Kidney glomerular epithelial cell (primary cell): ENCODE measurements at places on chromosomes 5 and 9.

GRCh38 chr5:174816858-174817257 lies 92.5 kb downstream of the MSX2 start:
- no peak for DNase-seq

GRCh38 chr9:108416324-108416723 lies 439.5 kb downstream of the ACTL7B start:
- DNase-seq, result no peak

DNA sequence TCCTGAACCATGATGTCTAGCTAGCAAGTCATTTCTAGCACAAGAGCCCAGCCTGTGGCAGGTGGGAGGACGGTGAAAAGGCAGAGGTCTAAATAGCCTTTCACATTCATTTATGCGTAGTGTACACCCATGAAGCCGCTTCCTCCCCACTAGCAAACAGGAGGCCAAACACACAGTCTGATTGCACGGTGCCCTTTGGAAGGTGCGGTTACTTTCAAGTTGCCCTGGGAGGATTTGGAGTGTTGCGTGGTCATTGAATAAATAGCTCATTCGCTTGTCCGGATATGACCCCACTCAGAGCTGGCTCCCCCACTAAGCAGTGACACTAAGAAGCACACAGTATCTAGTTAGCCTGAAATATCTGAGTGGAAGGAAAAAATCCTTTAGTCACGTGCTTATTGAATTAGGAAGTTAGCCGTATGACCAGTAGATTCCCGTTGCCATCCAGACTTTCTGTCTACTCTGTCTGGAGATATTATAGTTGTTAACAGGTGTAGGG lies 664 bp upstream of the ARSB start:
- peak; percentile 78 for DNase-seq

DNA sequence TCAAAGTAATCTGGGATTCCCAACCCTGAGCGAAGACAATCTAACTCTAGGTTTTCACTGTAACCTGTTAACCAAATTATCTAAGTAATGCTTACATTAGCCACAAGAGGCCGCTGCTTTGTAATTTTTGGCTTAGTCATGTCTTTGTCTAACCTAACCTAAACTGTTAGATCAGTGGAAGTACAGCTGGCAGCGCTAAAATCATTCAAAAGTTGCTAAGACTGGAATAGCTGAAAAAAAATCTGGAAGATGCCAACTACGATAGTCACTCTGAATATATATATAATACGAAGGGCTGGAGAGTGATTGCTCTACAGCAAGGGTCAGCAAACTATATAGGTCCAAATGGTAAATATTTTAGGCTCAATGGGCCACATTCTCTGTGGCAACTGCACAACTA lies 60.2 kb downstream of the FBXO38 start:
- DNase-seq, result peak; percentile 61

GRCh38 chr9:4689021-4689420 lies 9.7 kb downstream of the CDC37L1 start:
- DNase-seq, result no peak

DNA sequence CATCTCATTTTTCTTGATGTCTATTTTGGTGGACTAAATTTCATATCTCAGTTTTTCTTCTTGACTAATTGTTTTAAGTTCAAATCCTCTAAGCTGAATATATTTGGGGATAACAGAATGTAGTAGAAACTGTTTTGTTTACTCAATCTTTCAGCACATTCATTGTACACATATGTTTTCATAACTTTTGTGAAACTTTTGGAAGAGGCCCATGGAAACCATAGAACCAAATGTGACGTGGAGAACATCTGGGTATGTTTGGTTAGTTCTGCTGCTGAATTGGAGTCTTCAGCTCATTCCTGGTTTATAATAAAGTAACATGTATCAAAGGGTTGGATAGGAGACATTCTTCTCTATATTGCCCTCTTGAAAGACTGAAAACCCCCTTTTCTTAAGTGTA lies 88.4 kb downstream of the CCDC171 start:
- DNase-seq, result no peak

GRCh38 chr9:82012276-82012675 lies 23.7 kb downstream of the SPATA31D1 start:
- DNase-seq, result no peak

DNA sequence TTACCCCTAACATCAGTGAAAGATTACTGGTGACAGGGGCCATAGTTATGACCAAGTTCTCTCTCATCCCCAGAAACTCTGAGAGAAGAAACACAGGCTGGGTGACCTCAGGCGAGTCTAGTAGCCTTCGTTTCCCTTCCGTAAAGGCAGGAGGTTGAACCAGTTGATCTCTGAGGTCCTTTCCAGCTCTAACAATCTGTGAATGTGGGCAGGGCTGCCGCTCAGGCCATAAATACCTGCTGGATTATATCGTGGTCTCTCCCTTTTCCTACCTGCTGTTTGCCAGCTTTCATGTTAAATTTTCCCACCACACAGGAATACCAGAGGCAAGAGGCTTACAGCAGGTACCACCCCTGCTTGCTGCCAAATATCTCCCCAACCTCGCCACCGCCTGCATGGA lies 357.5 kb downstream of the SH3GL2 start:
- no peak for DNase-seq

GRCh38 chr5:72408603-72409002 lies 88.4 kb downstream of the PTCD2 start:
- DNase-seq, result no peak

- DNase-seq, result no peak
These were observed 38.8 kb downstream of the LPCAT1 start for GRCh38 chr5:1484730-1485578.

- no peak for DNase-seq
These were observed 499 bp downstream of the FBLL1 start for GRCh38 chr5:168529374-168530234.

- DNase-seq, result peak; percentile 47
These were observed 119.5 kb downstream of the TRPM3 start for GRCh38 chr9:71001780-71002386.

- no peak for DNase-seq
These were observed 262.3 kb downstream of the ARHGAP26 start for GRCh38 chr5:143032581-143032836.

DNA sequence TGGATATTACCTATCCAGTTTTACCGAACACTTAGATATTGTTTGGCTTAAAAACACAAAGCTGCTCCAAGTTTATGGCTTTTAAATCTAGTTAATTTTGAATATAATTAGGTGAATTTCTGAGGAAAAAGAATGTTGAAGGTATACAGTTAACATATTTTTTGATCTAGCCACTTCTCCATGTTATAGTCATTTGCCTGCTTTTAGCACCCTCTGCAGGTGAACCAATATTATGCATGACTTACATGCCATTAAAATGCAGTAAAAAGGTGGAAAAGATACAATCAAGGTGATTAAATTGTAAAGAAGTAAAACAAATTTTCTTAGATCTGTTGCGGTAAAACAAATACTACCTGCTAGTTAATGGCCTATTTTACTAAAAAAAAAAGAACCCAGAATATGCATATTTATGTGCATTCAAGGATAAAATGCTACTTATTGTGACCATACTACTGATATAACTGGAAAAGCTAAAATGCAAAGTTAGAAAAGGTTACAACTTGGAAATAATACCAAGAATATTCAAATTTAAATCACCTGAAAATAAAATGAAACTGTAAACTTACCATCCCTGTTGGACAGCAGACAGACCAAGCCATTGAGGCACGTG lies 132.1 kb downstream of the AP3B1 start:
- peak; percentile 25 for DNase-seq

DNA sequence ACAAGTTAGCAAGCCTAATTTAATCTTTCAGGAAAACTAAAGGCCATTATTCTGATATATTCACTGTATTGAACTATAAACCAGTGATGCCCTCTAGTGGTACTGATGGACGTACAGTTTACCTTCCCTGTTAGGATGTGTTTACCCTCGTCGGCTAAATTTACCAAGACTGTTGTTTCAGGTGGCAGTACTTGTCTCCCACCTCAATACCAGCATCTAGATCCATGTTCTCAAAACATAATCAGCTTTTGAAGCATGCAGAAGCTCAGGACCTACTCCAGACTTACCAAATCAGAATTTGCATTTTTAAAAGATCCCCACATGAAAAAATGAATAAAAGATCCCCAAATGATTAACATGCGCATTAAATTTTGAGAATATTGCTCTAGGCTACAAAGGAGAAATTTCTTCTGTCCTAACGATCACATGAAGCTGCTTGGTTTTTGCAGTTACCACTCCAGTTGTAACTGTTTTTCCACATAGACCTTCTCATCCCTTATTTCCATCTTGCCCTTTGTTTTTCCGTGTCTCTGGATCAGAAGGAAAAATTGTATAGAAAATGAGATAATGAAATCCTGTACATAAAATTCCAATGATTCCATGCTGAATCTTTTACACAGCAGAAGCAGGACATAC lies 3.2 kb upstream of the BAAT start:
- DNase-seq, result peak; percentile 67

DNA sequence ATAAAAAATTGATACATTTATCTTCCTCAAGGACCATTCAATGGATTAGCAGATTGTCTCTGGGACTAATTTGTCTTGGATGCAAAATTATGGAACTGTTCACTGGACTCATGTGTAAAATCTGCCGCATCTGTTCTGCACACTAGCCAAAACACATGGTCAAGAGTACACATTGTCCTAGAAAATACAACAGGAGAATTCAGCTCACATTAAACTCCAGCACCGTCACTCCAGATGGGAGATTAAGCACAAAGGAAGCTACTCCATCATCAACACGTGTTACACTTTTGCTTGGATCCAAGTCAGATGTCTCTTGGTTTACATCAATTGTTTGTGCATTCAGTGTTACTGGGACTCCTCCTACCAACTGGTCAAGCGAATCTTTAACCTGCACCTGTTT lies 28.8 kb downstream of the C5 start:
- DNase-seq, result no peak

DNA sequence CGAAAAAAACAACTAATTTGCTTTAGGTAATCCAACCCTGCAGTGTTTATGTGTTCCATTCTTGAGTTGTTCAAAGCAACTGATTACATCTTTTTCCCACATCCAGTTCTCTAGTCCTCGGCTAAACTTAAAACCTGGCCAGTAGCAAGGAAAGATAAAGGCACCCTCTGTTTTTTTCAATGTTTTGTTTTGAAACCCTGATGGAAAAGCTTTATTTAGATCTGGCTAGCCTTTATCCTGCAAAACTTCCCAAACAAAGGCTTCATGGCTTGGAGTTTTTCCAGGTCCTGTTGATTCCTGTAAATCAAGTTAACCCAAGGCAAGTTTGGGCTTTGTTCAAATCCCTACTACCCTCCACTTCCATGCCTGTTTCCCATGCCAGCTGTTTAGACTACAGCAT lies 105.1 kb downstream of the CEMIP2 start:
- DNase-seq, result no peak

- DNase-seq, result no peak
These were observed 18.9 kb downstream of the SQSTM1 start for GRCh38 chr5:179839328-179840256.

- DNase-seq, result no peak
These were observed 134.1 kb upstream of the ZNF462 start for GRCh38 chr9:106728860-106729259.

GRCh38 chr5:34913072-34913471 lies 2.2 kb downstream of the RAD1 start:
- no peak for DNase-seq

GRCh38 chr5:149951138-149951749 lies 6.7 kb upstream of the PDE6A start:
- no peak for DNase-seq

DNA sequence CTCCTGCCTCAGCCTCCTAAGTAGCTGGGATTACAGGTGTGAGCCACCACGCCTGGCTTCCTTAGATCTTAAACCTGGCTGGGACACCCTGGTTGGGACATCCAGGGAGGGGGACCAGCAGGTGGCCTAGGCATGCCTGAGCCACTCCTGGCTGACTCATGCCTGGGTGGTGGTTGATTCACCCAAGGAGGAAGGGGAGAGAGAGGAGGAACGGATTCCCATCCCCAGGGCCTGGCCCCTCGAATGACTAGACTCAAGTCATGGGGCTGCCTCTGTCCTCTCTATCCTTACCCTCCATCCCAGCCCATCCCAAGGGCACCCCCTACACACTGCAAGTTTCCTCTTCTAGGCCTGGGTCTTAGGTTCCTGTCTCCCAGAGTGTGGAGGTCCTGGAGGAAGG lies 12.7 kb downstream of the EEIG1 start:
- DNase-seq, result peak; percentile 10

DNA sequence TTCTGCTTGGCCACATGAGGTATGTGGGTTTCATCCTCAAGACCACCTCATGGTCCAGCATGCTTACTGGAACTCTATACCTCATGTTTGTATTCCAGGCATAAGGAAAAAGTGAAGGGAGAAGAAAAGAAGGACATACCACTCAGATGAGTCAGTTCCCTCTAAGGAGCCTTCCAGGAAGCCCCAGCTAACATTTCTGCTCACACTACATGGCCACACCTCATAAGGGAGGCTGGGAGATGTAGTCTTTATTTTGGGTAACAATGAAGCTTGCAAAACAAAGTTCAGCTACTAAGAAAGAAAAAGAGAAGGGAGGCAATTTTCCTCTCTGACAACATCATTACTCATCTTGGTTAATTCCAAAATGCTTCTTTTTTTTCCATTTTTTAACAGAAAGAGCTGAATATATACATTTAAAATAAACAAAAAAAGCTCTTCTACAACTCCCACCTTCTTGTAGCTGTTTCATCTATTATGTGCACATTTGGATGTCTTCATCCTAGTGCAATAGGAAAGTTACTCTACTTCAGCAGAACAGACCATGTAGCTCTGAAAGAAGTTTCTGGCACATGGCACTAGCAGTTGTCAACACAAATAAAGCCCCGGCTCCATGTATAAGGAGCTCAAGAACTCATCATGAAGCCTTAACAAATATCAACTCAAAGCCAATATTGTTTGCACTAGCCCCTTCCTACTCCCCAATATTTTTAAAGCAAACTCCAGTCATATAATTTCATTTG lies 123.6 kb upstream of the CCDC112 start:
- peak; percentile 90 for DNase-seq

DNA sequence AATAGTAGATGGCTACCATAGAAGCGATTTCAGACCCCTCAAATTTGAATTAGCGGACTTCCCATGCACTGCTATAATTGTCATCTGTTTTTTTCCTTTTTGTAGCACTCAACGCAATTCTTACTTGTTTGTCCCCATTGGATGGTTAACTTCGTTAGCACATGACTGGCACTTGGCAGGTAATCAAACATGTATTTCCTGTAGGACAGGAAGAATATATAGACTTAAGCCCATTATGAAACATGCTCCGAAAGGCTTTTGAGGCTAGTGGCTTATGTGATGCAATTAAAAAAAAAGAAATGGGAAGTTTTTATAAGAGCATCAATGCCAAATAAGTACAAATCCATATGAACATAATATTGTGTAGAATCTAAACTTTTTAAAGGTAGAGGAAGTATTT lies 301.2 kb downstream of the PSAT1 start:
- DNase-seq, result no peak

DNA sequence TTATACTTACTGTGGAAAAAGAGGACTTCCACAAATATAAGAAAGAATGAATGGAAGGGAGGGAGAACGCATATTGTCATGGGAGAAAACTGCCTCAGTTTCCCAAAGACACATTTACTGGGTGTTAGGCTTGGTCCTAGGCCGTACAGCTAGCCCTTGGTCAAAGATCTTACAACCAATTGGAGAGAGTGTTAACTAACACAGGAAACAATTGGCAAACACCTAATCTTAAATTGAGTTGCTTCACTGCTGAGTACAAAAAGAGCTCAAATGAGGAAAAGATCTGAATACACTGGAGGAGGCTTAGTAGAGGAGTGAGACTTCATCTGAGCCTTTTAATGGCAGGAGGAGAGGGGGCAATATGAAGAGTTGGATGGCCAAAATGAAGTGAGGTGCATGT lies 161.7 kb downstream of the GLIS3 start:
- DNase-seq, result no peak
